A172 (cell line): ENCODE measurements at places on chromosomes 13 and 19.

GRCh38 chr13:76958841-76959432 is 10.6 kb downstream of the ACOD1 start:
- no peak for DNase-seq

- no peak for DNase-seq
Measured at GRCh38 chr13:47220453-47221140, 323.7 kb upstream of the HTR2A start.

- DNase-seq: no peak
Measured at GRCh38 chr19:46733690-46734292, 12.1 kb upstream of the FKRP start.

DNA sequence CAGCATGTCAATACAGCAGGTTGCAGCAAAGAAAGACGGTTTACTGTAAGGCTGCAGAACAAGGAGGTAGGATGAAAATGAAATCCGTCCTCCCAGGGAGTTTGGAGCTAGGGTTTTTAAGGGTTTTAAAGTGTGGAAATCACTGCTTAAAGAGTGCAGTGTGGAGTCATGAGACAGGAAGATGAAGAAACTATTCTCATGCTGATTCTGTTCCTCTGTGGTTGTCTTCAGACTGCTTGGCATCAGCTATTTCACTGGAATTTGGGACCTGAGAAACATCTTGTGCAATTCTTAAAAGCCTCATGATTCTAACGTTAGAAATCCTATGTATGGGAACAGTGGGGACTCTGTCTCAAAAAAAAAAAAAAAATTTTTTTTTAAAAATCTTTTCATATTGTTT is 11.4 kb downstream of the ZNF331 start:
- DNase-seq: no peak

- no peak for DNase-seq
Measured at GRCh38 chr13:51601601-51602565, 17.6 kb downstream of the WDFY2 start.
